ENCODE measurements at places on chromosomes 16 and 17.
A peak's percentile ranks its signal among the peaks of the same experiment; 100 is the strongest.

GRCh38 chr17:80393961-80394360 is 21.0 kb upstream of the ENDOV start:
- DNase-seq: no peak

- no peak for DNase-seq
Measured at GRCh38 chr16:15810411-15810810, 46.4 kb downstream of the MYH11 start.

DNA sequence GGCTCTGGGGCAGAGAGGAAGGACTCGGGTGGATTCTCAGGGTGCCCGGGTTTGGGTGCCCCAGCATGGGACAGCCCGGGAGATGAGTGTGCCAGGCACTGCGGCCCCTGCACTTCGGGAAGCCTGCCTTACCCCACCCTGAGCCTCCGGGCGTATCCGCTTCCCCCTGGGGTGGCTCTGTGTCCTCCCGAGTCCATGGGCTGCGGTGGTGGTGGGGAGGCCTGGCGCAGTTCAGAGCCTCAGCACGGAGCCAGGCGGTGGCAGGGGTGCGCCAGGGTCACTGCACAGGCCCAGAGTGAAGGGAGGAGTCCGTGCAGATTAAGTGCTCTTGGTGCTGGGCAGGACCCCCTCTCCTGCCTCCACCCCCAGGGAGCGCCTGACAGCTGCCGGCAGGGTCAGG is 20.7 kb downstream of the MYBBP1A start:
- DNase-seq: no peak

DNA sequence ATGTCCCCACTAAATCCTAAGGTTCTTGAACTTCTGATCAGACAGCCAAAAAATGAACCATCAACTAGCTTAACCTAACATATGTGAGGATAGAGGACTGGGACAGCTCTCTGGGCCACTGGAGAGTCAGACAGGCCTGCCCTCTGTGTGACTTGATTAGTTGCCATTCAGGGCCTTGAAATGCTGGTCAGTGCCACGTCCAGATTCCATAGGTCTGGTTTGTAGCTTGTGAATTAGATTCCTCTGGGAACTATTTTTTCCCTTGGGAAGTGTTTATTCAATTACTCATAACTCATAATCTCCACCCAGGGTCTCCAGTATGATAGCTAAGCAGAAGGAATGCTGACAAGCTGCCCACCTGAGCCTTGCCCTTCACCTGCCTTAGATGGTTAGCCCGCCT is 48.2 kb downstream of the IGF2BP1 start:
- DNase-seq: no peak

GRCh38 chr16:12459391-12460063 is 344.2 kb downstream of the CPPED1 start:
- no peak for DNase-seq

DNA sequence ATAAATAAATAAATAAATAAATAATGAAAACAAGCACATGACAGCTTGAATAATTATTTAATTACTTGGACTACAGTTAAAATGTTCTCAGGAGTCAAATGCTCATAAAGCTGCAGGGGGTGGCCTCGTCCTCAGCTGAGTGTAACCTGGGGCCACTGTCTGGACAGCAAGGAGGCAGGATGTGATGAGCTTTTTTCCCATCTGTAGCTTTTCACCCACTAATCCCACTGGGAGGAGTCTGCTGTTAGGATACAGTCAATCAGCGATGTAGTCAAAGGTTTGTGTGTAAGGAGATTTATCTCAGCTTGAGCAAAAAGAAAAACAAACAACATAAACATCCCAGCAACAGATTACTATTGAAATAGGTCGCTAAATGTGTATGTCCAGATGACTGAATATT is 22.5 kb downstream of the ZCCHC14 start:
- no peak for DNase-seq

- no peak for DNase-seq
Measured at GRCh38 chr17:379531-380465, 27.2 kb upstream of the RPH3AL start.

DNA sequence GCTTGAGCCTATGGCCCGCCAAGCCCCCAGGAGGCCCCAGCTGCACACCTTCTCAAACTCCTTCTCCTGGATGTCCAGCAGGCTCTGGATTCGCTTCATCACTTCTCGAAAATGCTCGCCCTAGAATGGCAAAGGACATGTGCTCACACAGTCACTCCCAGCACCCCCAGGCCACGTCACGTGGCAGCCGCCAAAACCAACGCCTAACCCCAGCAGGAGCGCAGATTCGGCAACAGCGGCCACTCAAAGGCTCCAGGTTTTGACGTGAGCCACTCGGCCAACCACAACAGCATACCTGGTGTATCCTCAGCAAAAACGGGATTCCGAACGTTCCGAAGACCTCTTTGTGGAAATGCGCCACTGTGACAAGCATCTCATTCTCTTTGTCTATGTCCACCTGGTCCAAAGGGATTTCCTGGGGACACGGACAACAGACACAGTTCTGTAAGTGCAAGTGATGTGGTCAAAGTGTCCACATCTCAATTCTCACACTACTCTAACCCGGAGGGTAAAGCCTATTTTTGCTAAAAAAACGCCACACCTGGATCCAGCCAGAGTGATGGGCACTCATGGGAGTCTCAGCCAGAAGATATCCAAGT is 12.7 kb downstream of the LITAFD start:
- no peak for DNase-seq

DNA sequence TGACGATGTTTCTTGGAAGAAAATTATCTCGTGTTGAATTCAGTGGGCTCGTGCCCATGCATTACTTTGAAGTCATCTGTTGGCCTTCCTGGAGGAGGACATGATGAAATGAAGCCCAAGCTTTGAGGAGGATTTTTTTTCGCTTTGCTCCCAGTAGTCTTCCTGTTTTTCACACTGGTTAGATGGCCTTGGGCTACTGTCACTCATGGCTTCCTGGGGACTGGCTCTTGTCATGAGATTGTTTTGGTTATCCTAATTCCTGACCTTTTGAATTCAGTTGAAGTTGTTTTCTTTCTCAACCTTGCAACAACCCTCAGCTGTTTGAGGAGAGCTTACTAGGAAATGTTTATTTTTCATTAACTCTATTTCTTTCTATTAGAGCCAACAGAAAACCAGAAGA is 430.7 kb downstream of the HS3ST3B1 start:
- no peak for DNase-seq

DNA sequence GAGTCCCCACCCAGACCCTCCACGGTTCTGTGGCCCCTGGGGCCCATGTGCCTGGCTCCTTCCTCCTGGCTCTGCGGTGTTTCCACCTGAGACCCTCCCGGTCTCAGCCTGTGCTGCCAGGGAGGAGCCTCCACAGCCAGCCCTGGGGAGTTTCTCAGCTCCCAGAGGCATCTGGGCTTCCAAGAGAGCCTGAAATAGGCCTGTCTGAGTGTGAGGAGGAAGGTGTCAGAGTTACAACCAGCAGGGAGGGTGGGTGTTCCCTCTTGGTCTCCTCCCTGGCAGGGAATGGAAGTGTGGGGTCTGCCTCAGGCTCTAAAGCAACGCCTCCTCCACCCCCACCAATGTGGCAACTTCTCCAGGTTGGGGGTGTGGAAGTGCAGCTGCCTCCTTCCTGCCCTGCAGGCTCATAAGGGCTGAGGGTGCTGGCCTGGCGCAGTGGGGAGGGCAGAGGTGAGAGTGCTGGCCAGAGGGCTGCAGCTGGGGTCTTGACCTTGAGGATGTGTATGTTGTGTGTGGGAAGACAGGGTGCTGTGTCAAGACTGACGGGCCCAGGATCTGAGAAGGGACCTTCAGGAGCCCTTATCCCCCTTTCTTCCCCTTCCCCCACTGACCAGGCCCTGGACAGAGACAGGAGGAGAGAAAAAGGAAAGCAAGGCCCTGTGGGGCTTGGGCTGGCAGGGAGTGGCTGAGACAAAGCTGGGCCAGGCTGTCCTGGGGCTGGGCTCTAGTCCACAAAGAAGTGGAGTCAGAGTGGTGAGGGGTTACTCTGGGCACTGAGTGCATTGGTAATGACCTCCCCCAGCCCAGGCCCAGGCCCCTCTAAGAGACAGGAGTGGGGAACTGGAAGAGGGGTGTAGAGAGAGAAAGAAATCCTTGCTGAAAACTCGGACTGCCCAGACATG is 2.4 kb downstream of the CYGB start:
- DNase-seq: no peak

DNA sequence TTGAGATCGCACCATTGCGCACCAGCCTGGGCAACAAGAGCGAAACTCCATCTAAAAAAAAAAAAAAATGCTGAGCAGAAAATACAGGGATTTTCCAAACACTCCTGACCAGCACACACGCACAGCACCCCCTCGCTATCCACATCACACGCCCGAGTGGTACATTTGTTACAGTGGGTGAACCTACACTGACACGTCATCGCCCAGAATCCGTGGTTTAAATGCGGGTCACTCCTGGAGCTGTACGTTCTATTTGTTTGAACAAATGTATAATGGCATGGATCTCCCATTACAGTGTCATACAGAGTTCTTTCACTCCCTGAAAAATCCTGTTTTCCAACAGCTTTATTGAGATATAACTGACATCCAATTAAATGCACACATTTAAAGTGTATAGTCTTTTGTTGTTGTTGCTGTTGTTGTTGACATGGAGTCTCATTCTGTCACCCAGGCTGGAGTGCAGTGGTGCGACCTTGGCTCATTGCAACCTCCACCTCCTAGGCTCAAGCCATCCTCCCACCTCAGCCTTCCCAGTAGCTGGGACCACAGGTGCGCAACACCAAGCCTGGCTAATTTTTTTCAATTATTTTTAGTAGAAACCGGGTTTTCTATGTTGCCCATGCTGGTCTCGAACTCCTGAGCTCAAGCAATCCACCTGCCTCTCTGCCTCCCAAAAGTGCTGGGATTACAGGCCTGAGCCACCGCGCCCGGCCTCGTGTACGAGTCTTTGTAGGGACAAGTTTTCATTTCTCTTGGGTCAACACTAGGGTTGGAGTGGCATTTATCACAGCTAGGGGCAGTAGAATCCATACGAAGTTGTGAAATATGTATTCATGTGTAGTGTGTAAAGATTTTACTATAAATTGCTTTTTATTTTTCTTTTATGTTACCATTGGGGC is 4.4 kb upstream of the CARHSP1 start:
- DNase-seq: no peak

- DNase-seq: no peak
Measured at GRCh38 chr16:85894266-85894665, 4.7 kb upstream of the IRF8 start.

DNA sequence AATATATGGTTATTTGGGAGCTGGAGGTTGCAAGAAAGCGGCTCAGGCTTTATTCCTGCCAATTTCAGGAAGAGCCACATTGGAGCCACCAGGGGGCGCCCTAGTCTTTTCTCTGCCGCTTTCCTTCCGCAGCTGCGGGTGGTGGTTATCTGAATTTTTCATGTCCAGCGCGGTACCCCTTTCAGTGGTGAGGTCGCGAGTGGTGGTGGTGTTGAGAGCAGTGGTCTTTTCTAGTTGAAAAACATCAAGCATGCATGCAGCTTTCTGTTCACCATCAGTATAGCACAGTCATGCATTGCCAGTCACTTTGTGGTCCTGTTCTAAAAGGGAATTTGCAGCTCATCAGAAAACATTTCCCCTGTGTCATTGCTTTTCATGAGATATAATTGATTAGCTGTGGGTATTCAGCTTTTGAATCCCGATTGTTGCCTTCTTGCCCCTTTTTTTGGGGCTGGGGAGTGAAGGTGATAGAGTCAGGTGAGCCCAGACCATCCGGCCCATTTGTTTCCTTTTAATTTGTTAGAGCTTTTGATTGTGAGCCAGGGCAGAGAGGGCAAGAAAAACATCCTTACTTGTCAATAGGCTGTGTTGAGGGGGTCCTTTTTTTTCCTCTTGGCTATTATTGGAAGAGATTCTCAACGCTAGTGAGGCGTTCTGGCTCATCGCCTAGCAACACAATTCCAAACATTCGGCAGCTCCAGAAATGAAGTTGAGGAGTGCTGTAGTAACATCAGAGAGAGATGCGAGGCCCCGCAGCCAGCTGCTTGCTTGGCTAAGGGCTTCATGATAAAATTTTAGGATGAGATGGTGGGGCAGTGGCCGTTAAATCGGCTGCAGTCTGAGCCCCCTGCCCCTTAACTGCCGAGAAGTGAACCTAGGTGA is 119.0 kb downstream of the SNX29 start:
- peak; percentile 64 for DNase-seq

DNA sequence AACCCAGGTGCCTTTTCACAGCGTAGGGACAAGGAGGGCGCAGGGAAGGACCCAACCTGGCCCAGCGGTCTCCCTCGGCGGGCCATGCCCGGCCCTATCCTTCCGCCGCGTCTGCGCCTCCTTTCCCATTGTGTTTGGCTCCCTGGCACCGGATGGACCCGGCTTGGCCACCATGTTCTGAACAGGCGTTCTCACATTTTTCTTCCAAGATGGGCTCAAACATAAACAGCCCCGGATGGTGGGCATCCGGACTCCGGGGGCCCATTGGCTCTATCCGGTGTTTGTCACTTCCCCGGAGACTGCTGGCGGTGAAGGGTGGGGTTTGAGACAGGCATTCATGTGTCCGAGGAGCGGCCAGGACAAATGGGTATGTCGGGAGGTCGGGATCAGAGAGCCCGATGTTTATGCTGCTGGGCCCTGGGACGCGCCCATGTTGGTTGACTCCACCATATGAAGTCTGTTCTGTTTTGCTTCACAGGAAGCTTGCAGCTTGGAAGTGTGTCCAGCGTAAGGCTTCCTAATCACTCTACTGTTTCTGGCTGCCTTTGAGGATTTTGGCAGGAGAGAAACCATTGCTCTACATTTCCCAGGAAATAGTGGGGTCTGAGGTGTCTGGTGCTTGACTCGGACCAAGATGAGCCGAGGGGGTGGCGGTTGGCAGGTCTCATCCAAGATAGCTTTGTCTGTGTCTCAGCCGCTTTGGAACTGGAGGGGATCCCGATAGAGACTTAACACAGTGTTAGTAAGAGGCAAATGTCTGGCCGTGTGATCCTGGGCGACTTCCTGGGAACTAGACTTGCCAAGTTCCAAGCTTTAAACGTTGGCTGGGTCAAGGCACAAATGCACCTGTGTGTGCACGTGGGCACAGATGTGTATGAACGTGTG is 188.3 kb downstream of the IRF8 start:
- no peak for DNase-seq

- peak; percentile 67 for DNase-seq
Measured at GRCh38 chr16:12573730-12574383, 229.8 kb downstream of the CPPED1 start.

DNA sequence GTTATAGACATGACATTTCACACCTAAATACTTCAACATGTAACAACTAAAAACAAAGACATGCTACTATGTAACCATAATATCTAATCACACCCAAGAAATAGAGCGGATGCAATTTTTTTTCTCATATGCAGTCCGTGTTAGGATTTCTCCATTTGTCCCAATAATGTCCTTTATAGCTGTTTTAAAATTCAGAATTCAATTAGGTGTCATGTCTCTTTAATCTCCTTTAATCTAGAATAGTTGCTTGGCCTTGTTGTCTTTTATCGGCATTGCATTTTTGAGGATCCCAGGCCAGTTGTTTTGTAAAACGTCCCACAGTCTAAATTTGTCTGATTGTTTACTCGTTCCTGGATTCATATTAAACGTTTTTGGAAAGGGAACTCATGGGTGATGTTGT is 14.5 kb downstream of the MRC2 start:
- no peak for DNase-seq

GRCh38 chr16:57475711-57476339 is 10.5 kb downstream of the DOK4 start:
- no peak for DNase-seq

GRCh38 chr17:20159406-20160069 is 150.4 kb downstream of the SPECC1 start:
- DNase-seq: no peak

- DNase-seq: peak; percentile 24
Measured at GRCh38 chr16:67504031-67505021, 21.0 kb upstream of the AGRP start.
